ENCODE measurements at places on chromosomes 2 and 18.

GRCh38 chr2:215797676-215798075 is 215.7 kb downstream of the MREG start:
- H3K27ac ChIP-seq, result no peak overlapping the region
- H3K4me3 ChIP-seq, result no peak overlapping the region
- DNase-seq, result no peak
- H3K36me3 ChIP-seq, result no peaks in the 10 kb centered on the region
- no peaks in the 10 kb centered on the region for H3K27me3 ChIP-seq
- peaks cover 11% of the 10 kb centered on the region for H3K4me1 ChIP-seq

GRCh38 chr2:18412980-18413675 is 147.3 kb downstream of the RDH14 start:
- no peaks in the 10 kb centered on the region for H3K36me3 ChIP-seq
- no peak overlapping the region for H3K4me3 ChIP-seq
- peak; percentile 59 for DNase-seq
- no peaks in the 10 kb centered on the region for H3K4me1 ChIP-seq
- no peaks in the 10 kb centered on the region for H3K27me3 ChIP-seq

DNA sequence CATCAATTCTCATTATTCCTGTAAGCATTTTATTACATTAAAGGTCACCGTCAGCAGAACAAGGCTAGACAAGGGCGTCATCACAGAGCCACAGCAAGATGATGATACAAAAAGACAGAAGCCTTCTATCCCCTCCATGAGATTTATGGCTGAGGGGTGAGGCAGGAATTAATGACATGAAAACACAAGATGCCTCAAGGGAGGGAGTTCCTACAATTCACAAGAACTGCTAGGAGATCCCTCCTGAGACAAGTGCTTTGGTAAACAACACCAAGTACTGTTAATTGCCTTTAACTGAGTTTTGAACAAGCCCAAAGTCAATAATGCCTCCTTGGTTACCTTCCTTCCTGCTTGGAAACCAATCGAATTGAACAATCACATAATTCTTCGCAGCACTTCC is 14.1 kb downstream of the ADD2 start:
- no peaks in the 10 kb centered on the region for H3K4me1 ChIP-seq
- no peak overlapping the region for H3K4me3 ChIP-seq
- DNase-seq, result no peak
- no peaks in the 10 kb centered on the region for H3K36me3 ChIP-seq

DNA sequence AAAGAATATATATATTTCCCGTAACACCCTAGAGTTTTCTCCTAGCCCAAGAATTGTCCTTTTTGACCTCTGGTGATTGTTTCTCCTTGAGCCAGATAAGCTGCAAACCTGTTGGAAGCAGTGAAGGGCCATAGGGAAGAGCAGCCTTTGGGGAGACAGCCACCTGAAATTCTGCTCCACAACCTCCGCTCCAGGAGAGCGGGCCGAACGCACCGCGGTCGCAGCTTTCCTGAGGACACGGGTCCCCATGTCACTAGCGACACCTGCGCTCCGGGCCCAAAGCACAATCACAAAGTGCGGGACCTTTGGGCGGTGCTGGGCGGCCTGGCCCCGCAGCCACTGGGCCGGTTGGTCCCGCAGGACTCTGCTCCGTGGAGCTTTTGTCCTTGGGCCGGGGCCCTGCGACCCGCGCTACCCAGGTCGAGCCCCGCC is 557 bp upstream of the DSG2 start:
- peaks cover 7% of the 10 kb centered on the region for H3K4me1 ChIP-seq
- no peak for DNase-seq
- no peak overlapping the region for H3K27ac ChIP-seq
- no peaks in the 10 kb centered on the region for H3K36me3 ChIP-seq

DNA sequence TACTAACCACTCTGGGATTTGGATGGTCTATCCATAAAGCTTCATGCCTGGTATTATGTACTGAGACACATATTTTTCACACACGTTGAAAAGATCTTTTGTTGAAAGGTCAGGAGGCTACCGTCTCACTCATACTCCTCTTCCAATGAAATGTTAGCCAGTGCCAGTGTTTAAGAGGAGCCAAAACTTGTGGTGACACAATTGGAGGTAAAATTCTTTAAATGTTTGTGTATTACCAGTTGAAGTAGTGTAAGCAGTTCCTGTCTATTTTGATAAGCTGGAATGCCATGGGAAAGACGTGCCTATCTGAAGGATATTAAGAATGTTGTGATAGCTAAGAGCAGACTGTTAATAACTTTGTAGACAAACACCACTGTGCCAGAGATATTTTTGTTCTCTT is 32.1 kb downstream of the MARCHF7 start:
- no peak overlapping the region for H3K27ac ChIP-seq
- no peaks in the 10 kb centered on the region for H3K4me1 ChIP-seq
- H3K36me3 ChIP-seq, result peaks cover 30% of the 10 kb centered on the region
- no peak for DNase-seq
- H3K4me3 ChIP-seq, result no peak overlapping the region

DNA sequence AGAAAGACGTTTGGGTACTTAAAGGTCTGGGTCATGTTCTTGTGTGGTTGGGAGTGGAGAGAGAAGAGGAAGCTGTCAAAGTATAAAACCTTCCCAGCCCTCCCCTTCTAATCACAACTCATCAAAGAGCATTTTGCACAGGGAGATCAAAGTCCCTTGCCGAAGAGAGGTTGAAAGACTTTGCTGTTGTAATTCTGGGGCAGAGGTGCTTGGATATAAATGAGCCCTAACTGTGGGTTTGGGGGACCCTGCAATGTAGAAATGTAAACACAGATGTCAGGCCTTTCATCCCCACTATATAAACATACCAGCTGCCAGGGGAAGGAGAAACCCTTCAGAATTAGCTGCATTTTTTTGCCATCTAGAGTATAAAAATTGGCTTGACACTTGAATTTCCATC is 182.1 kb downstream of the ETAA1 start:
- no peaks in the 10 kb centered on the region for H3K36me3 ChIP-seq
- DNase-seq, result no peak
- no peak overlapping the region for H3K27ac ChIP-seq
- no peak overlapping the region for H3K4me3 ChIP-seq
- H3K4me1 ChIP-seq, result no peaks in the 10 kb centered on the region

DNA sequence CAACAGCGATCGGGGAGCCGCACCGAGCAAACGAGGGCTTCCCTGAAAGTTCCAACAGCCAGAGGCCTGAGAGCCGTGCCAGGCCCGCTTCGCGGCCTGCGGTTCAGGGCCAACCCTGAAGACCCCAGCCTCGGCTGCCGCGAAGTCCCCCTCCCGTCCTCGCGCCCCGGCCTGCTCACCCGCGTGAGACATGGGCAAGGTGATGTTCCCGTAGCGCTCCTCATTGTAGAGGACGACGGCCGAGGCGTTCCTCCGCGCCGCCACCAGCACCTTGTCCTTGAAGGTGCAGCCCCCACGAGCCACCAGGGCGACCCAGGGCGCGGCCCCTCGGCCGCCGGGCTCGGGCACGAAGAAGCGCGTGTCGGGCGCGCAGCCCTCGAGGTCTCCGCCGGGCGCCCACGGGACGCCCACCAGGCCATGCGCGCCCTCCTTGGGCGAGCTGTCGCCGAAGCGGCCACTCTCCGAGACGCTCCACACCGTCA is 510 bp downstream of the RNF149 start:
- H3K27ac ChIP-seq, result peak overlapping the region; percentile 63
- peaks cover 2% of the 10 kb centered on the region for H3K36me3 ChIP-seq
- no peaks in the 10 kb centered on the region for H3K27me3 ChIP-seq
- peaks cover 13% of the 10 kb centered on the region for H3K4me1 ChIP-seq

DNA sequence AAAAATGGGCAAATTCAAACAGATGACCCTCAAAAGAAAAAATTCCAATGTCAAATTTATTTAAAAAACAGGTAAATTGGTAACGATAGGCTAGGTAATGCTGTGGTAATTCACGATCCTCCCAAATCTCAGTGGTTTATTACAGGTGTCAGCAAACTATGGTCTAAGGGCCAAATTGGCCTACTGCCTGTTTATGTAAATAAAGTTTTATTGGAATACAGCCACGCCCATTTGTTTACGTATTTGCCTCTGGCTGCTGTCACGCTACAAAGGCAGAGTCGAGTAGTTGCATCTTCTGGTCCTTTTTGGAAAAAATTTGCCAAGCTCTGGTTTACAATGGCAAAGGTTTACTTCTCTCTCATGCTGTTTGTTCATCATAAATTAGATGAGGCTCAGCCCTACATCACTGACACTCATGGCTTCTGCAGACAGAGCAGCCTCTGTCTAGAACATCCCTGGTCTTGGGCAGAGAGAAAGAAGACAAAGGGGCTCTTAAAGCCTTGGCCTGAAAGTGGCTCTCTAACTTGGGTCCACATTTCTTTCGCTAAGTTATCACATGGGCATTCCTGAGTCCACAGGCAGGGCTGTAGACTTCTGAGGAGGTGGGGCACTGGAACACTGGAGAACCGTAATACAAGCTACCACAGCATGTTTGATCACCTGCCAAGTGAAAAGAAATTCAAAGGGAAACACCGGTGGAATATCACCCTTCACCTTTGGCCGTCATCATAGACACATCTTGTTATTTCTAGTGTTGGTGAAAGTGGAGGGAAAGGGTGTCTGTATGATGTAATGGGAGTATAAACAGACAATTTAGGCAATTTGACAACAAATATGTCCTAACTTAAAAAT is 34.8 kb downstream of the SP110 start:
- DNase-seq, result no peak
- peaks cover 23% of the 10 kb centered on the region for H3K36me3 ChIP-seq
- no peak overlapping the region for H3K4me3 ChIP-seq
- H3K27me3 ChIP-seq, result no peaks in the 10 kb centered on the region
- H3K4me1 ChIP-seq, result no peaks in the 10 kb centered on the region

DNA sequence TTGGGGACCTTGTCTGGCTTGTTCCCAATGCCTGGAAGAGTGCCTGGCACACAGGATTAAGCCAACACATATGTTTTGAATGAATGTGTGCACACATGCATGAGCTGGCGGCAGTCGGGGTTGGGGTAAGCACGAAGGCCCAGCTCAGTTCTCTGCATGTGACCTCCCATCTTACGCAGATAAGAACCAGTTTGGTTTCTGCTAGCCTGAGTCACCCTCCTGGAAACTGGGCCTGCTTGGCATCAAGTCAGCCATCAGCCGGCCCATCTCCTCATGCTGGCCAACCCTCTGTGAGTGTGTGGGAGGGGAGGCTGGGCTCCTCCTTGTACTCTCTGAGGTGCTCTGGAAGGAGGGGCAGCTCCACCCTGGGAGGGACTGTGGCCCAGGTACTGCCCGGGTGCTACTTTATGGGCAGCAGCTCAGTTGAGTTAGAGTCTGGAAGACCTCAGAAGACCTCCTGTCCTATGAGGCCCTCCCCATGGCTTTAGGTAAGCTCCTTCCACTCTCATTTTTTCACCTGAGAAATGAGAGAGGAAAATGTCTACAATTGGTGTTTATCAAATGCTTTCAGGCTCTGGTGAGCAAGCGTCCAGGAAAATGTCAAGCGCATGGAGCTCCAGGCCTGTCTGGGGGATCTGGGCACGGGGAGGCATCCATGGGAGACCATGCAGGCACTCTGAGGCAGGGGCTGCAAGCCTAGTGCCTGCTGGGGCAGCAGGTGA is 9.7 kb upstream of the IL1RN start:
- H3K4me3 ChIP-seq, result no peak overlapping the region
- no peak overlapping the region for H3K27ac ChIP-seq
- no peaks in the 10 kb centered on the region for H3K4me1 ChIP-seq
- peaks cover 2% of the 10 kb centered on the region for H3K27me3 ChIP-seq
- no peaks in the 10 kb centered on the region for H3K36me3 ChIP-seq

DNA sequence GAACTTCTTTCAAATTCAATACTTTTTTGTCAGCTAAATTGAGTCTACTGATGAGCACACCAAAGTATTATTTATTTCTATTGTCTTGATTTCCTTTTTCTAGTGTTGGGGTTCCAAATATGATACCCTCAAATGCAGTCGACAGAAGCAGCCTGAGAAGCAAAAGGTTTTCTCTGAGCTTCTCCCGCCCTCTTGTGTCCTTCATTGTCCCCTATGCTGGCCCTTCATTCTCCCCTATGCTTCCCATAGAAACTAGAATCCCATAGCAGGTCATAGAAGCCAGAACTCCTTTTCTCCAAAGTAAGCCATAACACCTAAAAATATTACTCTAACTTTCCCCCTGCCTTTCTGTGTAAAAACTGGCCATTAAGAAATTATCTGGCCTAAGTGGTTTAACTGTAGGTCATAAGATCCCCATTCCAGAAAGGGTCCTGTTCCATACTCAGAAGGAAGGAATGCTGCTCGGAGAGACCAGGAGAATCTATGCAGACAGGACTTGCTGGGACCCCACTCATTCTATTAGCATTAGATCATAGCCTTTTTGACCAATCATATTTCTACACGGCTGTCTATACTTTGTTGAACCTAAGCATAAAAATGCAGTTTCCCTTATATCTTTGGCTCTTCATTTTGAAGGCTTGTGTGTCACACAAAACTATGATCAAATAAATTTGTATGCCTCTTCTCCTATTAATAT is 764.6 kb upstream of the PKDCC start:
- no peaks in the 10 kb centered on the region for H3K36me3 ChIP-seq
- no peak overlapping the region for H3K4me3 ChIP-seq
- H3K27me3 ChIP-seq, result no peaks in the 10 kb centered on the region
- DNase-seq, result no peak

GRCh38 chr2:59239146-59239545 is 998.0 kb upstream of the FANCL start:
- H3K27ac ChIP-seq, result no peak overlapping the region
- no peaks in the 10 kb centered on the region for H3K27me3 ChIP-seq

- peaks cover 3% of the 10 kb centered on the region for H3K4me1 ChIP-seq
- no peak overlapping the region for H3K27ac ChIP-seq
- no peak for DNase-seq
- H3K27me3 ChIP-seq, result no peaks in the 10 kb centered on the region
- H3K4me3 ChIP-seq, result no peak overlapping the region
- peaks cover 39% of the 10 kb centered on the region for H3K36me3 ChIP-seq
Observed at GRCh38 chr2:101893681-101894381, 97.9 kb upstream of the IL1R2 start.

- no peak overlapping the region for H3K4me3 ChIP-seq
- H3K27ac ChIP-seq, result peak overlapping the region; percentile 43
Observed at GRCh38 chr18:50747849-50748242, 72.0 kb downstream of the MRO start.

DNA sequence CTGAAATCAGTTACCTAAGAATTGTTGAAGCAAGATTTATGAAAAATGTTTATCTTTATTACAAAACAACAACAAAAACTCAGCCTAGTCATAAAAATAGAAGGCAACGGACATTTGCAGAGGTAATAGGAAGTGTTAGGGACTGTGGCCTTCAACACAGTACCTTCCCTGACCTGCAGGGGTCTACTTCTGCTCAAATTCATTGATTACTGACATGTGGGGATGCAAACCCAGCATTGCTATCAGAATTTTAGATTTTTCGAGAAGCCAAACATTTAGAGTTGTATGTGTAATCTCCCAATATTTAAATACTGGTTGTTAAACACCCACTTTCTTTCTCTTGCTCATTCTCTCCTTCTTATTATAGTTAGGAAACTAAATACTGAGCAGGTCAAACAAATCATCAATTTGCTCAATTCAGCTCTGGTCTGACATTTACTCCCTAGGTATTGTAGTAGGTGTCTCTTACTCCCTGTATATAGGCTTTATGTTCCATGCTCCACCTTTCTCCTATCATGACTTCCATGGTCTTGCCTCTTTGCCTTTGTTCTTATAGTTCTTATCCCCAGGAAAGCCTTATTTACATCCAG is 198.5 kb downstream of the UBE2E3 start:
- no peak overlapping the region for H3K27ac ChIP-seq
- DNase-seq, result no peak
- no peak overlapping the region for H3K4me3 ChIP-seq
